Foreskin keratinocyte (primary cell): ENCODE measurements at places on chromosomes 16 and 17. TPM values are rescaled to one million over a fixed set of nuclear protein-coding genes. Genes with fewer than 3 reads are reported as not detected.
A peak's percentile ranks its signal among the peaks of the same experiment; 100 is the strongest.

The EVI2B gene
- 0.14 and 0.25 TPM in 2 replicates for total RNA-seq

The ALOX15B gene
- 6.5 and 6.9 TPM in 2 replicates for total RNA-seq

The STH gene
- total RNA-seq, result not detected in 2 replicates

The CHAD gene
- total RNA-seq, result not detected in 2 replicates

The DYNLL2 gene
- total RNA-seq, result 24.3 and 26.4 TPM in 2 replicates

The ALDH3A1 gene
- total RNA-seq, result 0.95 and 1.0 TPM in 2 replicates

The KRT33A gene
- total RNA-seq, result not detected in 2 replicates

The CDH3 gene
- 449 and 561 TPM in 2 replicates for total RNA-seq

The RNF227 gene
- total RNA-seq, result 1.9 and 2.3 TPM in 2 replicates

The CDRT4 gene
- 0.24 and 0.71 TPM in 2 replicates for total RNA-seq

The KIF2B gene
- not detected in 2 replicates for total RNA-seq

The CLDN6 gene
- 0.11 and 0.14 TPM in 2 replicates for total RNA-seq

DNA sequence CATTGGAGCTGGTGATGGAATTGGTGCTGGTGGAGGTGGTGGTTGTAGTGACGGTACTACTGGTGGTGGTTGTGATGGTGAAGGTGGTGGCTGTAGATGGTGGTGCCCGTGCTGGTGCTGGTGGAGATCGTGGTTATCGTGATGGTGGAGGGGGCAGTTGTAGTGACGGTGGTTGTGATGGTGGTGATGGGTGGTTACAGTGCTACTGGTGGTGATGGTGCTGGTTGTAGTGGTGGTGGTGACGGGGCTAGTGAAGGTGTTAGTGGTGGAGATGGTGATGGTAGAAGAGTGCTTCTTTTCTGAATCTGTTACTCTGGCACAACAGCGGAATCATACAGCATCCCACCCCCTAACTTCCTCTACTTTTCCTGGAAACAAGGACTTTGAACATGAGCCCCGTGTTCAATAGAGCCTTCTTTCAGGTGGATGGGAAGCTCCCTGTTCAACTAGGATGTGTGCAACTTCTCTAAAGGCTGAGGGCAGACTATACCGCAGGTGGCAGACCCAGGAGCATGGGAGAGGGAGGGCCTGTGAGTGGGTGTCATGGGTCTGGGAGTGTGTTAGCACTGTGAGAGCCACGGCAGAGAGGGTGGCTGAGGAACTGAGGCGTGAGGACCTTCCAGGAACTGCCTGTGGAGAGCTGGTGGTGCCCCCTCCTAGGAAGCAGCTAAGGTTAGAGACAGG is 8.2 kb downstream of the TBX21 start:
- DNase-seq, result no peak

DNA sequence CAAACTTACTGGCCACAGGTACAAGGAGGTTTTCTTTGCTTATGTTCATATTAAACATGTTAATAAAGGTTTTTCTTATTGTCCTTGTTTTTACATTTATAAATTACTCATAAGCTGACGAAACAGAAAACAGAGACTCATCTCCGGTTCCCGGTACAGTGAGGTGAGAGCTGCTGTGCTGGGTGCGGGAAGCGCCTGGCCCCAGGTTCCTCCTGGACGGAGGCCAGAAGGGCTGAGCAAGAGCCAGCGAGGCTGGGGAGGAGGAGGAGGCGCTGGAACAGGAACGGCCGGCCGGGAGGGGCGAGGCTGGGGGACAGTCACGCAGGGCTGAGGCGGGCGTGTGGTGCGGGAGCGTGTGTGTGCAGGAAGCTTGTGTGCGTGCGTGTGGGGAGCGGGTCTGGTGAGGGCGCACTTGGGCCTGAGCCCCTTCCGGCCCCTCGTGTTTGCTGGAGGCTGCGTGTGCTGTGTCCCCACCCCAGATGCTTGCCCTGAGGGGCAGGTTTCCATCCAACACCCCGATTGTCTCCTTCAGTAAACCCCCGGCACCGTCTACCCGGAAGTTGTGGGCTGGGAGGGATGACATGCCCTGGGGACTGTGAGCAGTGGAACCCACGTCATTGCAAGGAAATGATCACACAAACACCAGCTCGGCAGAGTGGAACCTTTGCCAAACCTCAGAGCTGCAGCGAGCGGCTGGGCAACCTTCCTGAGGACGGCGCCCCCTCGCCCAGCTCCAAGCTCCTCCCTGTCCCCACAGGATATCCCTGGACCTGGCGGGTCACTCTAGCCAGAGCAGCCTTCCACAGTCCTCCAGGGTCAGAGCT is 19.5 kb downstream of the CD7 start:
- peak; percentile 95 for DNase-seq

DNA sequence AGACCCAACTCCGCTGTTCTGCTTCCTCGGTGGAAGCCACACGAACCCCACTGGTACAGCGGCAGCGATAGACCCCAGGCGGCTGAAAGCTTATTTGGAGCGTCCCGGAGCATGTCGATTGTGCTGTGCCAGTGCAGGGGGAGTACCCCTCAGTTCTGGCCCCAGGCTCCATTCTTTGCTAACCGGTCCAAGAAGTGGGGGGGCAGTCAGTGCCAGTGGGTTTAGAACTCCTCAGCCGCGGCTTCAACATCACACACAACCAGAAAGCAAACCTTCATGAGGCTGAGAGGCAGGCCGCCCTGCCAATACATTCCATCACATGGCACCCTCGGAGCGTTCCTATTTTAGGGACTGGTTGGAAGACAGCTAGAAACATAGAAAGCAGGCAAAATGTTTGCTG is 1.7 kb upstream of the MNT start:
- no peak for DNase-seq

GRCh38 chr16:89922477-89922883 is 662 bp upstream of the TUBB3 start:
- peak; percentile 77 for DNase-seq

DNA sequence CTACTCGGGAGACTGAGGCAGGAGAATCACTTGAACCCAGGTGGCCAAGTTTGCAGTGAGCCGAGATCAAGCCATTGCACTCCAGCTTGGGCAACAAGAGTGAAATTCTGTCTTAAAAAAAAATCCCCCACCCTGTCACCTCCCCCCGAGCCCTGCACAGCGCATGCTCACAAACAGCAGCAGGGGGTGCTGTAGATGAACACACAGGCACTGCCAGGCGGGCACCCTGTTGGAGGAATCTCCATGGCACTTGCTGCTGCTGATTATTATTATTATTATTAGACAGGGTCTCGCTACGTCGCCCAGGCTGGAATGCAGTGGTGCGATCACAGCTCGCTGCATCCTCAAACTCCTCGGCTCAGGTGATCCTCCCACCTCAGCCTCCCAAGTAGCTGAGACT is 24.6 kb downstream of the FZD2 start:
- DNase-seq, result no peak

DNA sequence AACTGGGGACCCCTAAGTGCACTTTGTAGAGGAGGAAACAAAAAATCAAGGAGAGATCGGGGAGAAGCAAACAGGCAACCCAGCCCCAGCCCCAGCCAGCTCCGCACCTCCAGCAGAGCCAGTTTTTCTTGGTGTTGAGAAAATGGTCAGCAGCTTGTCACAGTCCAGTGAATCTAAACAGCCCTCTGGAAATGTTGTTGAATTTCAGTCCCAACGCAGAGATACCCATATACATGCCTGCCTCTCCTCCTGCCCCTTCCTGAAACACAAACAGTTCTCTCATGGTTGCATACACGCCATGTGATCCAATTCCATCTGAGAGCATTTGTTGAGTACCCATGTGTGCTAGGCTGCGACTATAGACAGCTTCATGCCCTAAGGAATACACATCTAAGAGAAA is 42.4 kb upstream of the LHX1 start:
- DNase-seq, result no peak

GRCh38 chr17:45650561-45650960 is 133.6 kb upstream of the CRHR1 start:
- DNase-seq, result no peak

GRCh38 chr17:80624864-80625263 is 80.2 kb downstream of the RPTOR start:
- no peak for DNase-seq

DNA sequence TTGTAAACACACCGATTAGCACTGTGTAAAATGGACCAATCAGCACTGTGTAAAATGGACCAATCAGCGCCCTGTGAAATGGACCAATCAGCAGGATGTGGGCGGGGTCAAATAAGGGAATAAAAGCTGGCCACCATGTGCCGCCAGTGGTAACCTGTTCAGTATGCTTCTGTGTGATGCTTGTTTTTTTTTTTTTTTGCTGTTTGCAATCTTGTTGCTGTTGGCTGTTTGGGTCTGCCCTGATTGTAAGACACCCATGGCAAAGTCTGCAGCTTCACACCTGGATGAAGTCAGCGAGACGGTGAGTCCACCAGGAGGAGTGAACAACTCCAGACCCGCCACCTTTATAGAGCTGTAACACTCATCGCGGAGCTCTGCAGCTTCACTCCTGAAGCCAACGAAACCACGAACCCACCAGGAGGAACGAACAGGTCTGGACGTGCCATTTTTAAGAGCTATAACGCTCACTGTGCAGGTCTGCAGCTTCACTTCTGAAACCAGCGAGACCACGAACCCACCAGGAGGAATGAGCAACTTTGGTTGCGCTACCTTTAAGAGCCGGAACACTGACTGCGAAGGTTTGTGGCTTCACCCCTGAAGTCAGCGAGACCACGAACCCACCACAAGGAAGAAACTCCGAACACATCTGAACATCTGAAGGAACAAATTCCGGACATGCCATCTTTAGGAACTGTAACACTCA is 85.0 kb upstream of the MED9 start:
- no peak for DNase-seq

DNA sequence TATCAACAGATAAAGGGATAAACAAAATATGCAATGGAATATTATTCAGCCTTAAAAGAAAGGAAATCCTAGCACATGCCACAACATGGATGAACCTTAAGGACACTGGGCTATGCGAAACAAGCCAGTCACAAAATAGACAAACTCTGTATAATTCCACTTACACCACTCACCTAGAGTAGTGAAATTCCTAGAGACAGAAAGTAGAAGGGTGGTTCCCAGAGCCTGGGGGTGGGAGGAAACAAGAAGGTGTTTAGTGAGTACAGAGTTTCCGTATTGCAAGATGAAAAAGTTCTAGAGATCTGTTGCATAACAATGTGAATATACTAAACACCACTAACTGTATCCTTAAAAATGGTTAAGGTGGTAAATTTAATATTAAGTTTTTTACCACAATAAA is 10.0 kb downstream of the SPOP start:
- DNase-seq, result no peak

- DNase-seq, result no peak
These were observed 12.2 kb downstream of the ZNF423 start for GRCh38 chr16:49843758-49844157.

DNA sequence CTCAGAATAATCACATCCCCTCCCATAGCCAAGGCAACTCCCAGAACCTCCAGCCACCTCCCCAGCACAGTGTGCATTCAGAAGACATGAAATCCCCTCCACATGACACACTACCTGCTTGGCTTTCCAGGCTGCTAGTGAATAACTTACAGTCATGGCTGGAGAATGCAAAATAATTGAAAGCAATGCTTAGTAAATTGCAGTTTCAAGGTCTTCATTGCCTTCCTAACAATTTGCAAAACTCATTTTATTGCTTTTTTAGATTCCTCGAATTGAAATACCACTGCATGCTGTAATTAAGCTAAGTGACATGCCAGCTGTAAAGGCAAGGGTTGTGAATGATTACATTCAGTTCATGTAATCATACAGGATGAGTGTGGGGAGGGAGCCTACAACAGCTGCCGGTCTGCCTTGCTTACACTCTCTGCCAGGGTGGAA is 29.0 kb upstream of the HOXB13 start:
- no peak for DNase-seq

GRCh38 chr16:68387301-68387700 is 61.0 kb downstream of the SMPD3 start:
- no peak for DNase-seq

- no peak for DNase-seq
These were observed 5.9 kb upstream of the ADCY7 start for GRCh38 chr16:50260206-50261159.

DNA sequence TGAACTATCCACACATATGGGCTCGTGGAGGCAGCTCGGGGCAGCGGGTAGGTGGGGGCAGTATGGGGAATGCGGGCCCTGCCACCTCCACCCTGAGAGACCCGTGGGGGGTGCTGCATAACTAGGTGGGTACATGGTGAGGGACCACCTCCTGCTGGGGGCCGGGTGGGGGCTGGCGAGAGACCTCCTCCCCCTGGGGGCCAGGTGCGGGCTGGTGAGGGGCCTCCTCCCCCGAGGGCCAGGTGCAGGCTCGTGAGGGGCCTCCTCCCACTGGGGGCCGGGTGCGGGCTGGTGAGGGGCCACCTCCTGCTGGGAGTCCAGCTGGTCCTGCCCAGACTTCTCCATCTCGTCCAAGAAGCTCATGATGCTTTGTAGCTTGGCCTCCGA is 25.4 kb downstream of the CEP131 start:
- no peak for DNase-seq

DNA sequence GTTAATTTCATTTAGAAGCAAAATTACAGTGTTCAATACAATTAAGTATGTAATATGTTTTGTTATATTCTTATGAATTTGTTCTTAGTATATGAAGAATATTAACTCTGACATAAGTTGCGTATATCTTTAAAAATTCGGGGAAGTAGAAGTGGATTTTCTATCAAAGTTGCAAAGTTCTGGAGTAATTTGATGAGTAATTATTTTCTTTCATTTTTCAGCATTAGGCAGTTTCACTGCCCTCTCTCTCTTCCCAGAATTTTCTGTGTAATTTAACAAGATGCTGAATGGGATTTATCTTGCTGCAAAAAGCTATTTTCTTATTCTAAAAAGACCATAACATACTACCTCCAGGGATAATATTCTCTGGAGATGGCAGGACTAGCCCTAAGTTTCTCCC is 8.9 kb upstream of the CCL18 start:
- DNase-seq, result no peak

GRCh38 chr17:39101091-39101490 is 50.3 kb downstream of the PLXDC1 start:
- no peak for DNase-seq

DNA sequence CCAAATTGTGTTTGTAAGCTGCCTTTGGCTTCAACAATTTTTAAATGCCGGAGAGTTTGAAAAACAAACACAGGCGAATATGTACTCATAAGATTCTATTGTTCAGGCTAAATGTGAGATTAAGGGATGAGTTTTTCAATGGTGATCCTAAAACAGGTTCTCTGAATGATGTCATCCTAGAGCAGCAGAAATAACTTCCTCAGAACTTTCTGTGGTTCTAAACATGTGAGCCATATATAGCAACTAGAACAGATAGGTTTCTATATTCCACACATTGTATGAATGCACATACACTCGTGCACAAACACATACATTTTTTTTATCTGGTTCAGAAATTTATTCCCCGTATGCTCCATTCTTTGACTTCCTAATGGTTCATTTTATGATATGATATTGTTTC is 1352.2 kb downstream of the CDH8 start:
- DNase-seq, result no peak

DNA sequence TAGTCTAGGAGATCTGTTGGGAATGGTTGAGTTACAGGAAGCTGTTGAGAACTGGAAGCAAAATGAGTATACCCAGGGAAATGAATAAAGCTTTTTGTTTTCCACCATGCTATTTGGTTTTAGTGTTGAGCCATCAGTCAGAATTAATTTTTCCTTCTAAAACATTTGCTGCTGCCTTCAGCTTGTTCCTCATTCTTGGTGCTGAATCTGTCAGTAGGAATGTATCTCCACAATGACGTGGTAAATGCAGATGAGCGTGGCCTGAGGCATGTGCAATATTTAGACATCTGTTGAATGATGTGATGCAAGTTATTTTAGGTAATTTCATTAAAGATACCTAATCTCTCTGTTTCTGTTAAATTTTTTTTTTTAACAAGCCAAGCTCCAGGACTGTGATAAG is 10.9 kb downstream of the HAPSTR1 start:
- DNase-seq, result peak; percentile 89
